Omental fat pad (tissue), 4 donors: ENCODE measurements at places on chromosomes 2 and 18.
A peak's percentile ranks its signal among the peaks of the same experiment; 100 is the strongest.

- no peak for DNase-seq
Observed at GRCh38 chr2:239267288-239267951, 133.4 kb downstream of the HDAC4 start.

GRCh38 chr18:27661320-27662018, 476.4 kb upstream of the CHST9 start:
- DNase-seq: no peak

DNA sequence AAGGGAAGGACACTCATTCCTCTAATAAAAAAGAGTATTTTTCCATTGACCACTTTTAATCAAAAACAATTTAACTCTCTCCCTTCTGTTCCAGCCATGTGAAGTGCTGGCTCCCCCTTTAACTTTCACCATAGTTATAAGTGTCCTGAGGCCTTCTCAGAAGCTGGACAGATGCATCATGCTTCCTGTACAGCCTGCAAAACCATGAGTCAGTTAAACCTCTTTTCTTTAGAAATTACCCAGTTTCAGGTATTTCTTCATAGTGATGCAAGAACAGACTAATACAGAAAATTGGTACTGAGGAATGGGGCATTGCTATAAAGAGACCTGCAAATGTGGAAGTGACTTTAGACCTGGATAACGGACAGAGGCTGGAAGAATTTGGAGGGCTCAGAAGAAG, 643.6 kb upstream of the DDX18 start:
- DNase-seq: no peak

DNA sequence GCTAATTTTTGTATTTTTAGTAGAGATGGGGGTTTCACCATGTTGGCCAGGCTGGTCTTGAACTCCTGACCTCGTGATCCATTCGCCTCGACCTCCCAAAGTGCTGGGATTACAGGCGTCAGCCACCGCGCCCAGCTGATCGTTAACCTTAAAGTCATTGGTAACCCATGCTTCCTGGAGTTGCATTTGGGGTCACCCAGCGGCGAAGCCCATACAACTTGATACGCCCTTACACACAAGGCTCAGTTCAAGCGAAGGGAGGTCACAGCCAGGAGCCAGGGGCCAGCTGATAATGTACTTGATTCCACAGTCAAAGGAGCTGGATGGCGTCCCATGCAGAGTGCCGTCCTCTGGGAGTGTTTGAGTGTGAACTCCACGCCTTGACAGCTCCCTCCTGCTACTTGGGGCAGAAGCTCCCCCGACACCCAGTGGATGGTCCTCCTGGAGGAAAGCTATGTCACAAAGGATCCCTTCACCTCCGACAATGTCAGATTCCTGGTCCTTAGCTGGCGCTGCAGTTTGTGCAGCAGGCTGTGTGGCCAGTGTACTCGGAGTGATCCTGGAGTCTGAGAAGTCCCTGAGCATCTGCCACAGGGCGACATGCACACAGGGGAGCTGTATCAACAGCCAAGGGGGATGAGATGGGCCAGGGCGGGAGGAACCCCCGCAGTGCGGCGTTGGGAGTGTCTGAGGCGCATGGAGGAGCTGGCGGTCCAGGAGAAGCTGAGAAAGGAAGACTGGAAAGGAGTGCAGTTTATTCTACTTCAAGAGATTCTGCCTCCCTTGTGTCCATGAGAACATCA, 7.9 kb downstream of the CLHC1 start:
- DNase-seq: no peak

DNA sequence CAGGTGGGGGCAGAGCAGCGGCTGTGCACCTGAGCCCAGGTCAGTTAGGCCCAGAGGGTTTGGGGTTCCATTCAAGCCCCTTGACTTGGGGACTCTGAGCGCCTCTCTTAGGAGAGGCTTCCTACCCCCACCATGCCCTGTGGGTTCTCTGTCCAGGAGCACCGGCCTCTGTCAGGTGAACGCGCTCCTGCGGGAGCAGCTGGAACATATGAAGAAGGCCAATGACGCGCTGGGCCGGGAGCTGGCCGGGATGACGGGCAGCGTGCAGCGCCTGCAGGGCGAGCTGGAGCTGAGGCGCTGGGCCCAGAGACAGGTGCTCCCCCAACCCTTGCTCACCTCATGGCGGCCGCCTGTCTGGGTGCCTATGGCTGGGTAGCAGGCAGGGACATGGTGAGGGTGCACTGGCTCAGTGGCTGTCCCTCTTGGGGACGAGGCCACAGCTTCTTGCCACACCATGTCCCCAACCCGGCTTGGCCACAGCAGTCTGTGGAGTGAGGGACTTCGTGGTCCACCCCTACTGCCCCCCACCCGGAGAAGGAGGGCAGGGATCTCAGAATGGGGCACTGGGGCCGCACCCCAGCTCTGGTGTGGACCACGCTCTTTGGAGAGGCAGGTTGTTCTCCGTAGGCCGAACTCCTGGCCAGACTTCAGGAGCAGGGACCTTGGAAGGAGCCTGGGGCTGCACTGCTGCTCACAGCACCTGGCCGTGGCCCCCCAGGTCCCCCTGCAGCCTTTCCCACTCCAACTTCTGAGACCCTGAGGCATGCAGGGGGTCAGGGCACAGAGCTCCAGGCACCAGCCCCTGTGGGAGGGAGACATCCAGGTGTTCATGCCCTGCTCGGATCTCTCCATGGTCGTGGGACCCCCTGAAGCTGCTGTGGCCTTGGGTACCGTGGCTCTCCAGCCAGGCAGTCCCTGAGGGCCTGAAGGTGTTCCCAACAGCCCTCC, 19.7 kb downstream of the CROCC2 start:
- DNase-seq: peak; percentile 14

- no peak for DNase-seq
Observed at GRCh38 chr2:74373221-74373676, 6.9 kb downstream of the DCTN1 start.

- no peak for DNase-seq
Observed at GRCh38 chr2:188303363-188304031, 11.8 kb downstream of the GULP1 start.

DNA sequence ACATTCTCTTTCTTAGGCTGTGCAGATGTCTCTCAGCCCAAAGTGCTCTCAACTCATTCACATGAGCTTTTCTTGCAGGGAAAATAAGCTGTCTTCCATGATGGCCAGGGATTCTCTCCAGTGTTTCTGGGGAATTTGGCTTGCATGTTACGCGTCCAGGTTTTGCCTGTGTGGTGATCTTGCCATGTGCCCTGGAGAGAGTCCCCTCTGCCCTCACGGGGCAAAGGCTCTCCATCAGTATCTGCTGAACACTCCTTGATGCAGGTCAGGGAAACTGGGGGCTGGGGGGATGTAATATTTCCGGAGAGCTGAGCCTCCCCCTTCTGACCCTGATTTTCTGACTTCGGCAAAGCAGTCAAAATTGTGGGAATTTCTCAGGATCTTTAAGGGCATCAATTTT, 87.6 kb downstream of the ACKR3 start:
- no peak for DNase-seq

DNA sequence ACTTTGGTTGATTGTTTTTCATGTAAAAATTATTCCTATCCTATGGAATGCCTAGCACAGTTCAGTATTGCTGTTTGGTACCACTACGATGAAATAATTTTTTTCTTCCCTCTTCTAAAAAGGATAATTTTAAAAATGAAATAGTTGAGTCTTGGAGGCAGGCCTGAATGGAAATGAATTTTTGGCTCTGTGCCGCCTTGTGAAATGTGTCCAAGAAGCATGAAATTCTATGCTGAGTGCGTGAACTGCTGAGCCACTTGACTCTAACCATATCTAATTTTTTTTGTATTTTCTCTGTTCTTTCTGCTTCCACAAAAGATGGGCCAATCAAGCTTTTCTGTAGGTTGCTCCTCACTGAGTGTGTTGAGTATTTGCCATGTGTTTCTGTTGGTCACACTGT, 95.0 kb downstream of the PRPF40A start:
- no peak for DNase-seq

DNA sequence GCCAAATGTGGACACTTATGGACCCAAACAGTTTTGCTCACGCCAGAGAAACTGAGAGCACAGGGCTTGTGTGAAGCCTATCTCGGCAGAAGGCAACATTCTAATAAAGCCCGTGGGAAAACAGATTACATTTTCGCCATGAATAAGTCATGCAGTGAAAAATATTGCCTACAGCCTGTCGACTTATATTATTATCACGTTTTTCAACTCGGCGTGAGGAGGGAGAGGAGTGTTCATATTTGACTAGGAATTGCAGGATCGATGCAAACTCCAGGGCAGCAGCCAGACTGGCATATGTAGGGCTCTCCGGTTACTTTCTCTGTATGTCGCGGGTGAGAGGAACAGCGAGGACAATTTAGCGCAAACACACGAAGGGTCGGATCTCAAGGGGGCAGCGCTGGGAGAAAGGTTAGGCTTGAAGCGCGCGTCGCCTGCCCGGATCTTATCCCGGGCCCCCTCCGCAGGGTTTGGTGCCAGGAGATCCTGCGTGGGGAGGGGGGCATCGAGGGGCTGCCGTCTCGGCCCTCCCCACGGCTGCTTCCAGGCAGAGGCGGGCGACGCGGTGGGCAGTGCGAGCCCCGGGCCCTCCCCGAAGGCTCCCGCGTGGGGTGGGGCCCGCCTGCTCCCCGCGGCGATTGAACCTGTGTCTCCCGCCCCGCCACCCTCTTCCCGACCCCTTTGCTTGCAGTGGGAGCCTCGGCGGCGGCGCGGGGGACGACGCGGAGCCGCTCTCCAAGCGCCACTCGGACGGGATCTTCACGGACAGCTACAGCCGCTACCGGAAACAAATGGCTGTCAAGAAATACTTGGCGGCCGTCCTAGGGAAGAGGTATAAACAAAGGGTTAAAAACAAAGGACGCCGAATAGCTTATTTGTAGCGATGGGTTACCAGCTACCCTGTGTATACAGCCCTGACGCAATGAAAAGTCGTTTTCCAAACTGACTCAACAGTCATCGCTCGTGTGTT, 4.4 kb downstream of the ADCYAP1 start:
- DNase-seq: no peak

- DNase-seq: no peak
Observed at GRCh38 chr2:42132191-42132965, 36.8 kb upstream of the EML4 start.

GRCh38 chr2:54966837-54967236, 83.4 kb downstream of the RTN4 start:
- DNase-seq: no peak

- no peak for DNase-seq
Observed at GRCh38 chr2:137847443-137847842, 116.8 kb upstream of the HNMT start.

- no peak for DNase-seq
Observed at GRCh38 chr2:100029460-100029859, 112.9 kb downstream of the AFF3 start.

DNA sequence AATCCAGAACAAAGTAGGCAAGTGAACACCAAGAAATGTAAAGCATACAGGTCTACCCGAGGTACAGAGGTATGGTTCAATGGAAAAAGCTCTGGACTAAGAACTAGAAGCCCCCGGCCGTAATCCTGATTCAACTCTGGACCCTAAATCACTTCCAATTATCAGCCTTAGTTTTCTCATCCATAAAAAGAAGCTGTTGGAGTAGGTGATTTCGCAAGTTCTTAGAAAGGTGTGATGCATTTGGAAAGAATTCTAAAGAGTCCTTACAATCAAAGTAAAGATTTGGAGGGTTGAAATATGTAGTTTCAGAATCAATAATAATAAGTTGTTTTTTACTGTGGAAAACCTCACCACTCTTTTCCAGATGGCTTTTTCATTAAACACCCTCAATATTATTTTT, 622.1 kb upstream of the ID2 start:
- no peak for DNase-seq

DNA sequence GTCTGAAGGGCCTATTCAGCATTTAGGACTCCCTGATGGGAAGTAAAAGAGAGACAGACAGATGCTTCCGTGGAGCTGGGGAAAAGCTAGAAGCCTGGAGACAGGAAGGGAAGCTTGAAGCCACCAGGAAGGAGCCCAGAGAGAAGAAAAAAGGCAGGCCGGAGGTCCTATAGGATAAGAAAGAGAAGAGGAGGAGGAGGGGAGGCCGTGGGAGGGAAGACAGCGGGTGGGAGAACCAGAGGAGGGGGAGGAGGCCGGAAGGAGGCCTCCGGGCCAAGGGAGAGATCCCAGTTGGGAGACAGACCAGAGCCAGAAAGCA, 107.1 kb upstream of the PKDCC start:
- no peak for DNase-seq

DNA sequence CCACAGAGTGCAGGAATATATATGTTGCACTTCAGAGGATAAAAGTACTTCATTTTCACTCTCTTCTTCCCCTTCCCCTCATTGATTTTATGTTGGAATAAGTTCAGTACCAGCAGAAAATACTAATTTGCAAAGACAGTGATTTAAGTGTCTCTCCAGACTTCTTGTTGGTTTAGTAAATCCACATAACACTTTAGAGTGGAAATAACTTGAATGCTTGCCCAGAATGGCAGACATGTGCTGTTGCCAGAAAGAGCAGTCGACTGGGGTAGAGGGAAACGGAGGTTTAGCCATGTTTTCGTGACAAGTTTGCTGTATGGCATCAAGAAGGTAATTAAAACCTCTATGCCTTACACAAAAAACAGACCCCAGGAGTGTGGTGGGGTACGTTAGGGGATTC, 246.0 kb upstream of the CXCR4 start:
- DNase-seq: no peak

- DNase-seq: no peak
Observed at GRCh38 chr18:9130806-9131205, 5.8 kb upstream of the ANKRD12 start.

DNA sequence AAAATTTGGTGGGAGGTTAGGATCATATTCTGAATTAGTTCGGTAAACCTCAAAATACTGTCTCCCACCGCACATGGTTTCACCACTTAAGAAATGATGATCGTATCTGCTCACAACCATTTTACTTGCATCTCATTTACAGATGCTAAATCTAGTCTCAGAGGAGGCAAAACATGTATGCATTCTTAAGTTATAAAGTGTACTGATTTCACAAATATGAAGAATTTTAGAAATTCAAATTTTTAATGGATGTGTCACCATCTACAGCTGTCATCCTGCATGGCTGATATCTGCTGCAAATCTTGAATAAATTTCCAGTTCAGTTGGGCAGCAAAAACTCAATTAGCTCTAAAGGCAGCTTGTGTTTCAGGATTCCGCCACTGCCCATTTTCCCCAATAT, 243.3 kb upstream of the KCNJ3 start:
- no peak for DNase-seq

- DNase-seq: no peak
Observed at GRCh38 chr18:12849548-12849947, 34.5 kb downstream of the PTPN2 start.

GRCh38 chr2:202038471-202039277, 5.0 kb downstream of the FZD7 start:
- no peak for DNase-seq

DNA sequence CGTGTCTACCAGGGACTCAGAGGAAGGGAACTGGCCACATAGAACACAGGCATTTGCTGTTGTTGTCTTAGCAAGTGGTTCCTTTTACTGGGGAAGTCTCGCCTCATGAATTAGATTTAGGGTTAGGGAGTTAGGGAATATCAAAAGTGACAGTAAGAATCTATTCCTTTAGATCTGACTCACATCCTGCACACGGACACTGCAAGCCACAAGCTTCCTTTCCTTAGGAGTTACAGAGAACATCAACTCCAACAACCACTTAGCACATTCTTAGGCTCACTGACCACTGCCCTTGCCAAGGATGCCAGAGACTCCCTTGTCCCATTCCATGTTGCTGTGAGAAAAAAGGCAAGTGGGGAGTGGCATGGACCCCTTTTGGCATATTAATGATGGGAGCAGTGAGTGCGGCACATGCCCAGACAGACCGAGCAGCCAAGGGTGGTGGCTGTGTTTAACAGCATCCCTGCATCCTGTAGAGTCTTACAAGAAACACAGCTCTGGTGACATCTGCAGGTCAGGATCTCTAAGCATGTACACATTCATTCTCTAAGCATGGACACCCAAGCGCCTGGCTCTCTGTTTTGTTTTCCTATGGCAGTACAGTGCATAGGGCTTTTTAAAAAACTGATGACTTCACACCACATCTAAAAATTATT, 745.6 kb upstream of the RAB6C start:
- DNase-seq: no peak
